ENCODE measurements at places on chromosomes 3 and 15.

GRCh38 chr3:61172684-61173083 is 78.6 kb downstream of the FHIT start:
- DNase-seq: no peak

- DNase-seq: no peak
Observed at GRCh38 chr3:24385012-24385615, 109.5 kb downstream of the THRB start.

GRCh38 chr3:131701153-131701770 is 198.5 kb upstream of the MRPL3 start:
- DNase-seq: no peak

DNA sequence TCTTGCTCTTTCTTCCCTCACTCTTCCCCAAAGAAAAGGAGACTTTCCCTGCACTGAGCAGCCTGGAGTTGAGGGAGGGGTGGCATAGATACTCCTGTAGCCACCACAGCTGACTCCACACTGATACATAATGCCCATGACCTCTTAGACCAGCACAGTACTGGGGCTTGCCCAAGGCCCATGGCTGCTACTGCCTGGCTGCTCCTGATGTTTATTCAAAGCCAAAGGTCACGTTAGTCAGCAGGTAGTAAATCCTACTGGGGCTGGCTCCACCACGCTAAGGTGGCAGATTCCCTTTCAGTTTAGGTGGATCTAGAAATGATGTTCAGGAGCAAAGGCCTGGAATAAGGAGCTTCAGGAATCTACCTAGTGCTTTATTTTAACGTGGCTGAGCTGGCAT is 212.7 kb downstream of the C3orf38 start:
- no peak for DNase-seq

- DNase-seq: no peak
Observed at GRCh38 chr3:53180305-53181023, 19.5 kb downstream of the PRKCD start.

DNA sequence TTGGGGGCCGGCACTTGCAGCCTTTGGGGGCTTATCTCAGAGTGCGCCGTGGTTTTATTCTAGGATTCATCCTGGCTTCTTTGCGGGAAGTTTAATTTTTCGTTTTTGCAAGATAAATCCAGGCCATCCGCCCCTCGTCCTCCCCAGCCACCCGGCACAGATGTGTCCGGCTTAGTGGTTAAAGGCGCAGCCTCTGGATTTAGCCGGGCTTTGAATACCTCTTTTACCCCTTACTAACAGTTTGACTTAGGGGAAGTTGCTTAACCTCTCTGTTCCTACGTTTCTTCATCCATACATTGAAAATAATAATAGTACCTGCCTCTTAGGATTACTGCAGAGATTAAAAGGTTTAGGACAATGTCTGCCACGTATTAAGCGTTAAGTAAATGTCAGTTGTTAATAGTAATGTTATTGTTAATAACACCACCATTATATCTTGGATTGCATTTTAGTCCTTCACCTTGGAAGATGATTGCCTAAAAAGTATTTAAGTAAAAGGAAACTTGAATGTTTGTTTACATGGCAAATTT is 714 bp downstream of the ECT2 start:
- DNase-seq: no peak

DNA sequence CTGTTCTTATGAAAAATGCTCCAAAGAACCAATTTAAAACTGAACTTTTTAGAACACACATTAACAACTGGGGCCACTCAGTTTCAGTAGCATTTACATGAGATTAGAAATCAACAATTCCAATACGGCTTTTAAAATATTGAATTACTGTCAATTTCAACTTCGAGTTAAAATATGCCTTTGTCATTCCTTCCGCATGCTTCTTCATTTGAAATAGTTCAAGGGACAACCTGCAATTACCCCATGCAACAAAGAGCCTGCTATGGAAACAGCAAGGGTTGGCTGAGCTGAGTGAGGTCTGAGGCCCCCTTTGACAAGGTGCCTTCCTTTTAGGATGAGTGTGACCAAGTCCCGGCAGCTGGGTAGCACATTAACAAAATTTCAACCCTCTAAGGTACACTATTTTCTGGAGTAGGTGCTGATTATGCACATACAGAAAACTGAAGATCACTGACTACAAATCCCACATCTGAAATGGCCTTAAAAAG is 11.6 kb downstream of the PDCD10 start:
- DNase-seq: no peak

DNA sequence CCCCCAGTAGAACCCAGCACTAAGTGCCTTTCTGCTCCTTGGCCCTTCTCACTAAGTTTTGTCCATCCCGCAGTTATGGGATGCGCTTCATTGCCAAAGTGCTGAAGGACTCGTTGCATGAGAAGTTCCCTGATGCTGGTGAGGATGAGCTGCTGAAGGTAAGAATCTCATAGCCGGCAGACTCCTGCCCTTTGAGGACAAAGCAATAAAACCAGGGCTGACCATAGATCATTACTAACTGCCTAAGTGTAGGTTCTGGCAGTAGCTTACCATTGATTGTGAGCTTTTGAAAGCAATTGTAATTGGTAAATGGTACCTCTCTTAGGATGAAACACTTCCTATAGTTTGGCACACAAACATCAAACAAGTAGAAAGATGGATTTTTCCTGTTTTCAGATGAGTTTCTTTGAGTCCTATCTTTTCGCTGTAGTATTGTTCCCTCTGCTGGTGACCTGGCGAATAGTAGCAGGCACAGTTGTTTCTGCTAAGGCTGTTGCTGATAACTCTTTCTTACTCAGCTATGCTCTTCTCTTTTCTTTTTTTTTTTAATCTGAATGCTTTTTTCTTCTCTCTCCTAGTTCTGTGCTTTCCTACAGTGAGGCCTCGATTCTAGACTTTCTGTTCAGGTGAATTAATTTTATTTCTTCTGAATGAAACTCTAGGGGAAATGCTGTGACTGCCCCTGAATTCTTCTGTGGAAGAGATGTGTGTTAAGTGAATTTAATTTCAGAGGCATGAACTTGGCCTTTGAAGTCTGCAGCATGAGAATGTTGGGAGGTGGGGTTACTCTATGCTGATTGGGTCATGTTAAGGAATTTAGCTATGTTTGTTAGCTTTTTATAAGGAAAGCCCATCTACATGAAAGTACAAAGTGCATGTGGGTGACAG is 47.4 kb upstream of the CRTC3 start:
- DNase-seq: no peak

DNA sequence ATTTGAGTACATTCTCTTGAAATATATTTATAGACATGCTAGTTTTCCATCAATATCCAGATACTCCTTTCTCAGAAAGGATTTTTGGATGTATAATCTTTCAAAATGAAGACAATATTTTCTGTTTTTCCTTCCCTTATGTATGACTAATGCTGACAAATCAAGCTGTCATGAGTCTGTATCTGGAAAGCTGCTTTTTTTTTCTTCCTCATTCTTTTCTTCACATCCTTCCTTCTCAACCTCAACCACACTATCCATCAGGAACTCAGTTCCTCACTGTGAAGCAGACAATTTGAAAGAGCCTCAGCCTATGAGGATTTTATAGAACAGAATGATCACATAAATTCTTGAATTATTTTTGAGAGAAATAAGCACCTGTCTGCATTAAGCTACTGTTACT is 335.9 kb upstream of the EPHA6 start:
- no peak for DNase-seq

DNA sequence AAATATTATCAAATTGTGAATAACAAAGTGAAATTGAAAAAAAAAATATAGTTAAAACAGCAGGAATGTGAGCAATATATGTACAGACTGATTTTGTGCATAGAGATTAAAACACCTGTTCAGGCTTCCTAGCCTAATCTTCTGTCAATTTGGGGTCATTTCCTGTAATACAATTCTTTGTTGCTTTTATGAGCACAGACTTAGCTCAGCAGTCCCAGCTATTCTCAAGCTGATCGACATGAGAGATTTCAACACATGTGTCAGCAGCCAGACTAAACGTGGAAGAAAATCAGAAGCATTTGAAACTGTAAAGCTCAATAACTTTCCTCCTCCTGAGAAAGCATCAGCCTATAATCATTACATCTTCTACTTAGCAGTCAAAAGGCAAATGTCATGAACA is 1.6 kb upstream of the FHIT start:
- no peak for DNase-seq

DNA sequence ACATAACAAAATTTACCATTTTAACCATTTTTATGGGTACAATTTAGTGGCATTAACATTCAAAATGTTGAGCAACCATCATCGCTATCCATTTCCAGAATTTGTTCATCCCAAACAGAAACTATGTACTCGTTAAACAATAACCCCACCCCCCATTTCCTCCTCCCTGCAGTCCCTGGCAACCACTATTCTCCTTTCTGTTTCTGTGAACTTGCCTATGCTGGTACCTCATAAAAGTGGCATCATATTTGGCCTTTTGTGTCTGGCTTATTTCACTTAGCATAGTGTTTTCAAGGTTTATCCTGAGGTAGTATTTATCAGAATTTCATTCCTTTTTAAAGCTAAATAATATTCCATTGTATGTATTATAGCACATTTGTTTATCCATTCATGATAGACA is 32.4 kb downstream of the C3orf80 start:
- no peak for DNase-seq

DNA sequence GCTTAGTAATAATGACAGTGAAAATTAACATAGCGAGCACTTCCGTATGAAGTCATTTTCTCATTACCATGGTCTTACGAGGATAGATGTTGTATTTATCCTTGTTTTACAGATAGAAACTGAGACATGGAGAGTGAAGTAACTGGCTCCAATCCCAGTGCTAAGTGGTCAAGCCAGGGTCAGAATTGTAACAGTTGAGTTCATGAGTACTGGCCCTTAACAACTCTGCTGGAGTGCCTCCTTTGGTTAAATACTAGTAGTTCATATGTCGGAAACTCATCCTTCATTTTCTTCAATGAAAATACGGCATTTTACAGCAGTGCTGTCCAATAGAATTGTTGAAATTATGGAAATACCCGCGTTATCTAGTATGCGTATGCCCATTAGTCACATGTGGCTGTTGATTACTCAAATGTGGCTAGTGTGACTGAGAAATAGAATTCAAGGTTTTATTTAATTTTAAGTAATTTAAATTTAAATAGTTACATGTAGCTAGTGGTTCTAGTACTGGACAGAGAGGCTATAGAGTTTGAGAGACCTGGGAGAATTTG is 32.5 kb downstream of the FNDC3B start:
- DNase-seq: no peak

DNA sequence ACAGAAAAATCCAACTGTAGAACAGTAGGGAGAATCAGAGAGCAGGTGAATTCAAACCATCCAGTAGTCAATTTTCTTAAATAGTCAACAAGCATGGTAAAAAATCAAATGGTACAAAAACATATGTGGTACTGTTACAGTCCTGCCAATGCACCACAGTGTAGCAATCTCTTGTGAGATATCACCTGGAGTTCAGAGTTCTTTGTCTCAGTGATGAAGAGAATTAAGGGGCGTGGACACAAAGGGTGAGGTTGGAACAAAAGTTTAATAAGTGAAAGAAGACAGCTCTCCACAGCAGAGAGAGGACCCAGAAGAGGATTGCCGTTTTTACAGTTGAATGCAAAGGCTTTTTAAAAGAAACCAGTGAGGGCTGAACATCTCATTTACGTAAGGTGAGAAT is 113.2 kb downstream of the NEO1 start:
- no peak for DNase-seq

DNA sequence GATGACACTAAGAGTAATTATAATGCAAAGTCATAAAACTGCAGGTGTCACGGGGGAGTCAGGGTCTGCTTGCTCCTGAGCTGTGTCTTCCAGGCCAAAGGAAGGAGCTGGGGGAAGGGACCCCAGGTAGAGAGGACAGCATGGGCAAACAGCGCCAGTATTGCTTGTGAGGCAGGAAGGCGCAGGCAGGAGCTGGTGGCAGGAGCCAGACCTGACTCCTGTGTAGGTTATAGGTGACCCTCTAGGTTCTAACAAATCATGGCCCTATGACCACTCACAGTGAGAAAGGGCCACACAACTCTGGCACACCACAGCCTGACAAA is 1.9 kb downstream of the CISH start:
- DNase-seq: no peak

- no peak for DNase-seq
Observed at GRCh38 chr3:187021748-187022402, 91.5 kb downstream of the ST6GAL1 start.

DNA sequence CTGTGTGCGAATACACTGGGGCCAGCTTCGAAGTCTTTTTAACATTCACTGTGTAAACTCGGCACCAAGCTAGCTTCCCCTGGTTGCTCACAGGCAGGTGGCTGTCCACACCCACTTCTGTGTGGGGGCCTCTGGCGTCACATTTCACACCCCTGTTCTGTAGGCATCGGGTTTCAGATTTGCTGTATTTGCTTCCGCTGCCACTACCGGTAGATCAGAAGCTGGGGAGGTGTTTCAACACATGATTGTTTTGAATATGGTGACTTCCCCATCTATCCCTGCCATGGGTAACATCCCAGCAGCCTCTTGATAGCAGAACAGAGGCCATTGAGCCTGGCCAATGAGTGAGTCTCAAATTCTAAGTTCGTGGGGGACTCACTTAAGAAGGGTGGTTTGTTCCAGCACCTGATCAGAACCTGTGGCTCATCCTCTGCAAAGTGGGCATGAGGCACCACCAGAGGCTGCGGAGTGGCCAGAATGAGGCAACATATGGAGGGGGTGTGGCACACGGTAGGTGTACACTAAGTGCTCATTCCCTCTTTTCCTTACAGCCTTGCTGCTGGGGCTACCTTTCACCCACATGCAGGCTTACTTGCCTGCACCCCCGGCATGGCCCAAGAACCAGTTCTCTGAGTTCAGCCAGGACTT is 61.5 kb downstream of the IQSEC1 start:
- no peak for DNase-seq

- no peak for DNase-seq
Observed at GRCh38 chr3:52473026-52473425, 17.6 kb downstream of the NISCH start.

DNA sequence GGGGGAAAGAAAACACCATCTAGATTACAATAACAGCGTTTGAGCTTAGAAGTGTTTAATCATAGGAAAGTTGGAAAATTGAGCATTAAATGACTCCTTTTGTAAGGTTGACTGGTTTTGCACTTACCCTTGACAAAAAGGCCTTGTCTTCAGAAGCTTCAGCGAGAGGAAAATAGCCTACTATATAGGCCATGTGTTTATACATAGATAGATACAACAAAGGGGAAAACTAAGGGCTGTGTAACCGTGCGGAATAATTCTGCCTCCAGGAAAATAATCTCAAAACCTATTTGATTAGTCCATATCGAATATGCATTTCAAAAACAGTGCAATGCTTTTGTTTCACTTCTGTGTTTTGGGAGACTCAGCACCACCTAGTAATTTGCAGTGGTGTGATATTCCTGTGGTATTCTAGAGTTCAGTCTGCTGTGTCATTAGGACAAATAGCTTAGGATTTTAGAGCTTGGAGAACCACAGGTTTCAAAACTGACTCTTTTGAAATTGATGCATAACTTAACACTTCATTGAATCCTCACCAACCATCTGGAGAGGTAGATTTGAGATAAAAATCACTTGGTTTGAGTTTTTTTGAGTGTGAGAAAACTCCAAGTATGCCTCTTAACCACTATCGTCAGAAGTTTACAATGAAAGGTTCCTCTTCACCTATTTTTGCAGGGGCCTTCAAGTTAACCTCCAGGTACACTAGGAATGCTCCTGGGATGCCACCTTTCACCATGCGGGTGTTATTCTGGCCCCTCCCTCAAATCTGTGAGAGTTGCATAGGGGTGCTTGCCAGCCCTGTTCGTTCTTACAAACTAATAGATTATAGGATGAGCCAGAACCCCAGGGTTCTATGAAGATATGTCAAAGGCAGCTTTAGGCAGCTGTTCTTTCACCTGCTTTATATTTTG is 1.9 kb downstream of the ARHGAP31 start:
- no peak for DNase-seq

- no peak for DNase-seq
Observed at GRCh38 chr3:114460459-114460858, 166.6 kb downstream of the TIGIT start.

All from NCI-H1930 (cell line).